Progenitor cell of endocrine pancreas (in vitro differentiated cells): ENCODE measurements at places on chromosomes 1 and 21.

DNA sequence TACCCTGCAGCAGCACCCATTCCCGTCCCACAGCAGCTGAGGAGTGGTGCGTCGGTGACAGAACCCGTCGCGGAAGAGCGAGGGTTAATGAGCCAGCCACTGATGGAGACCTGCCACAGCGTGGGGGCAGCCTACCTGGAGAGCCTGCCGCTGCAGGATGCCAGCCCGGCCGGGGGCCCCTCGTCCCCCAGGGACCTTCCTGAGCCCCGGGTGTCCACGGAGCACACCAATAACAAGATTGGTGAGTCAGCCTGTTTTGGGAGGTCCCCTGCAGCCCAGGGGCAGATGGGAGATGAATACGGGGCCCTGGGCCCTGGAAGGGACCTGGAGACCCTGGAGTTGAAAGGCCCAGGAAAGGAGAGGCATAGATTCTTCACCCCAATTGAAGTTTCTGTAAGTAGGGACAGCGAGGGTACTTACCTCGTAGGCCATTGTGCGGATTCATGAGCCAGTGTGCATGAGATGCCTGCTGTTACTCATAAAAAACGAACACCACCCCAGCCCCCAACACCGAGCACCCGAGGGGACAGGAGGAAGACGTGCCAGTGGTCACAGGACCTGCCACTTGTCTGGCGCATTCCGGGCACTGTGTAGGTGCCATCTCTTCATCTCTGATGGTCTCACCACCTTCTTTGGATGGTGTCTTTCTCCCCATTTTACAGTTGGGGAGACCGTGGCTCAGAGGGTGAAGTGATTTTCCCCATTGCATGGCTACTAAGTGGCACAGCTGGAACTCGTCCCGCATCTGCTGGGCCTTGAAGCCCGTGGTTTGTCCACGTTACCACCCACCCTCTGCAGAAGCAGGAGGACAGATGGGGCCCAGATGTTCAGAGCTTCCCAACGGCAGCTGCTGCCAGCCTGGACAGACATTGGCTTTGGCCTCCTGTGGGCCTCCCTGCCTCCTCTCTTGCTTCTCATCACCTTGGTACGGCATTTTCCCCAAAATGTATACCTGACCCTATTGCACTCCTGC lies 28.3 kb upstream of the TNFRSF1B start:
- no peak overlapping the region for H3K4me3 ChIP-seq
- DNase-seq: no peak
- H3K27me3 ChIP-seq: peaks cover 10% of the 10 kb centered on the region
- no peaks in the 10 kb centered on the region for H3K36me3 ChIP-seq

GRCh38 chr1:53755874-53756273 lies 16.9 kb upstream of the GLIS1 start:
- peaks cover 4% of the 10 kb centered on the region for H3K36me3 ChIP-seq
- H3K27me3 ChIP-seq: peaks cover 8% of the 10 kb centered on the region
- DNase-seq: no peak
- H3K27ac ChIP-seq: no peak overlapping the region
- peaks cover 2% of the 10 kb centered on the region for H3K4me1 ChIP-seq

DNA sequence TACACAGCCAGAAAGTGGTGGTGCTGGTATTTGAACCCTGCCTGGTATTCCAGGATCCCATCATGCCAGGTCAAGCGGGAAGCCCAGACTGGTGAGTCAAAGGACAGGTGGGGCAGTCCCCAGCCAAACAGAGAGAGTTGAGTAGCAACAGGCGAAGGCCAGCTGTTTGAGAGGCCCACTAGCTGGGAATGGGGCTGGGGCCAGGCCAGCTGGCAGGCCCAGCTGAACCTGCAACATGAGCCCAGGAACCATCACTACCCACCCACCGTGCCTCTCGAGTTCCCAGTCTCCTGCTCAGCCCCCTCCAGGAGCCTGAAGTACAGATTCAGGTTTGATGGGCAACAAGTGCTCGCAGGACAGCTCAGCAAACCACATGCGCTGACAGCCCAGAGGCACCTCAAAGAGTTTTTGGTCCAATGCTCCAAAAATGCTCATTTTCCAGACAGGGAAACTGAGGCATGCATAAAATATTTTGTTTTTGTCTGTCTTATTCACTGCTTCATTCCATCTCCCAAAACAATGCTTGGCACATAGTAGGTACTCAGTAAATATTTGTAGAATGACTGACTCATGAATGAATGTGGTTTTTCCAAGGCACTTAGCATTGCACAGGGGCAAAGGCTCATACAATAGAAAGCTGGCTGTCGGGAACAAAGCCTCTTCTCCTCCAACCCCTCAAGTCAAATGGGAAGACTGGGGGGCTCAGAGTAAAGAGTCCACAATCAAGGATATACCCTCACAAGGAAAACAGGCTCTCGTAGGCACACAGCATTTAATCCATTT lies 42.5 kb upstream of the CLIC4 start:
- H3K4me3 ChIP-seq: no peak overlapping the region
- peaks cover 10% of the 10 kb centered on the region for H3K4me1 ChIP-seq
- no peaks in the 10 kb centered on the region for H3K27me3 ChIP-seq
- H3K36me3 ChIP-seq: no peaks in the 10 kb centered on the region

DNA sequence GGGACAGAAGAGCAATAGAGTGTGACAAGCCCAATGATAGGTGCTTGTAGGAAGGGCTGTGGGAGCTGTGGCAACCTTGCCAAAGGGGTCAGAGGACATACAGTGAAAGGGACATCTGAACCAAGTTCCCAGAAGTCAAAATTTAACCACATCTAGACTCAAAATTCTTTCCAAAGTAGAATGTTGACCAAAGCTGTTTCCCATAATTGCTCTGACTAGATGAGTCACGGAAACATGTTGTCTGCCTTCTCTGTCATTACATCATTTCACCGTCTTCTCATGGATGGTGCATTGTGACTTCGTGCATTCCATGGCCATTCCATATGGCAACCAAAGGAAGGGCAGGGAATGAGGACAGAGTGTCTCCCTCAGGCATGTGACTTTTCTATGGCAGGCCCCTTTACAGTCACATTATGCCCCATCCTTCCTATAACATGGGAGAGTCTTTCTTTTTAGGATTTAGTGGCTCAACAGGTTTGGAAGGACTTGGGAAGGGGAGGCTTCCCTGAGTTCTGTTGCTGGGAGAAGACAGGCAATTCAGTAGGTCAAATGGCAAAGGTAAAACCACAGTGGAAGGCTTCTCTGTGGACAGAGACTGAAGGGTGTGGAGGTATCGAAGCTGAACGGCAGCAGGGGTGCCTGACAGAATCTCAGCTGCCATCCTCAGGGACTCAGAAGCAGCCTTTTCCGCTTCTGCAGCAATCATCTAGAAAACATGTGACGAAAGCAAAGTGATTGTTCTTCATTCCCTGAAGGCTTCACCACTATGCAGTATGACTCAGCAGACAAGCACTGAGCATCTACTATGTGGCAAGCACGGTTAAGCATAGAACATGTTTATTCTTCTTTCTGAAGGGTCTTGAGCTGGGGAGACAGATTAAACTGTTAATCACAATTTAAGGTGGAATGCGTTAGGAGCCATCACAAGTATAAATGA lies 24.7 kb downstream of the NPHS2 start:
- H3K36me3 ChIP-seq: no peaks in the 10 kb centered on the region
- H3K27ac ChIP-seq: no peak overlapping the region
- DNase-seq: no peak
- peaks cover 7% of the 10 kb centered on the region for H3K4me1 ChIP-seq
- H3K4me3 ChIP-seq: no peak overlapping the region

DNA sequence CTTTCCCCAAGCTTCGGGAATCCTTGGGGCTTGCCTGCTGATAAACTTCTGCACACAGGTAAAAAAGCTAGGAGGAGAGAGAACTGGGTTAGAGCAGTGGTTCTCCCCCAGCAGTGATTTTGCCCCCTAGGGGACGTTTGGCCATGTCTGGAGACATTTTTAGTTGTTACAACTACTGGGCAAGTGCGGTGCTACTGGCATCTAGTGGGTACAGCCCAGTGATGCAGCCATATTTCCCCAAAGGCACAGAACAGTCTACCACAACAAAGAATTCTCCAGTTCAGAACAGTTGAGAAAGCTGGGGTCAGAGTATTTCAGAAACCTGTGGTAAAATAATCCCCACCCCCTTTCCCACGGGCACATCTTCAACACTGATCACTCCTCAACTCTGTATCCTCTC lies 41.3 kb downstream of the LRRC71 start:
- H3K4me1 ChIP-seq: no peaks in the 10 kb centered on the region
- H3K4me3 ChIP-seq: no peak overlapping the region
- H3K27ac ChIP-seq: no peak overlapping the region
- no peaks in the 10 kb centered on the region for H3K27me3 ChIP-seq
- no peak for DNase-seq
